ENCODE measurements at places on chromosomes 2 and 18. TPM values are rescaled to one million over a fixed set of nuclear protein-coding genes. Genes with fewer than 3 reads are reported as not detected.

The GKN1 gene
- not detected for total RNA-seq

DNA sequence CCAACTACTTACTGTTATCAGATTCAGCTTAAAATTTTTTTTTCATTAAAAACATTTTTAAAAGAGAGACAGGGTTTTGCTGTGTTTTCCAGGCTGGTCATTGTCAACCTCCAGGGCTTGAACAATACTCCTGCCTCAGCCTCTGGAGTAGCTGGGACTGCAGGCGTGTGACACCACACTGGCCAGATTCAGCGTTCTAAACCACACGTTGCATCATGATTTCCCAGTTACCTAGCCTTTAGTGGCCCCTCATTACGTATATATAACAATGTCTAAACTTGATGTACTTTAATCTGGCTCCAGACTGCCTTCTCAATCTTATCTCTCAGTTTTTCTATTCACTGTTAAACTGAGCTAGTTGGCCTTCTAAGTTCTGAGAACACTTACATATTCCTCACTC is 89.6 kb downstream of the COMMD1 start:
- DNase-seq = no peak

DNA sequence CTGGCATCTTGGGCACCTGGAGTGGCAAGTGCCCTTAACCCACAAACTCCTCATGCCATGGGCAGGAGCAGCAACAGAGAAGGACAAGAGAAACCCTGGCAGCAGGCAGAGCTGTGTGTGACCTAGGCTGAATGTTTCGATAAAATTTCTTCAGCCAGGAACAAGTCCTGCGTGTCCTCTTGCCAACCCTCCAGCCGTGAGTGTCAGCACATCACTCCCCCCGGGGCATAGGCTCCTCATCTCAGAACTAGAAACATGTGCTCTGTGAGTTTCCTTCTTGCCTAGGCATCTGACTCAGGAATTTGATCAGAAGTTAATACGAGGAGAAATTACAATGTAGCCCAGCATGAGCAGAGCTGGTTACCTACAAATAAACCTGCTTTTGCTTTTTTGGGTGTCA is 2.2 kb downstream of the ABCG8 start:
- no peak for DNase-seq

GRCh38 chr18:36831139-36831538 is 2.2 kb downstream of the KIAA1328 start:
- no peak for DNase-seq

The COL5A2 gene
- total RNA-seq = 4.4 TPM

- no peak for DNase-seq
Observed at GRCh38 chr2:215161301-215161829, 22.9 kb upstream of the ABCA12 start.

DNA sequence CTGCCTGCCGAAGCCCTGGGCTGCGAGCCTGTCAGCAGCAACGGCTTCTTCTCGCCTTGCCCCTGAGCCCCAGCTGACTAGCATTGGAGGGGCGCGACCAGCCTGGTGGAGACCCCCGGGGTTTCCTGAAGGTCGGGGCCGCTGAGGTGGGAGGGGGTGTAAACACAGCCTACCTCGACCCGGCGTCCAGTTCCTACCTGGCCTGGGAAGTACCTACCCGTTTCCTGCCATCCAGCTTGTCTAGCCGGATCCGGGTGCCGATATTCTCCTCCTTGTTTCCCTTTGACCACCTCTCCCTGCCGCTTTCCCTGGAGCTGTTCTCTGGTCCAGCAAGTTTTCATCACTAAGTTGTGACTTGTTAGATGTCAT is 511 bp downstream of the MOB4 start:
- DNase-seq = no peak

- DNase-seq = no peak
Observed at GRCh38 chr18:43574974-43575373, 297.7 kb upstream of the SYT4 start.

GRCh38 chr2:160252900-160253299 is 52.8 kb upstream of the ITGB6 start:
- DNase-seq = no peak

DNA sequence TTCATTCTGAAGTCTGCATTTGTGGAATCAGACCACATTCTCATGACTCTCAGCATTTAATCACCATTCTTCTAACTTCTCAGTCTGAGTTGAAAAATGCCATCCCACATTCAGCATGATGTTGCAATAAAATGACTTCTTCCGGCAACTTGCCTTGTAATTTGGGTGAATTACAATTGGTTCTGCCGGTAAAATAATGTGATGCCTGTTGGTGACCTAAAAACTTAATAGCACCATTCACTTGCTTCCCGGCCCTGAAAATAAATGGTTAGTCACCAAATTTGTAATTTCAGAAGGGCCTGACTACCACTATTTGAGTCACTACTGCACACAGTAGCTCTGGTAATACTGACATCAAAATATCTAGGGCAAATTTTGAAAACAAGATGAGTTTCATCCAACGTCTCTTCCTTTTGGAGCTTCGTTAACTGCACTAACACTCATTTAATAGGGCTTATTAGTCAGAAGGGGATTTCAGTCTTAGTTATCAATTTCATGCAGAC is 637.1 kb upstream of the CHAC2 start:
- no peak for DNase-seq

- no peak for DNase-seq
Observed at GRCh38 chr2:66512626-66513025, 77.7 kb downstream of the MEIS1 start.

The IL1R2 gene
- 11.4 TPM for total RNA-seq

Measured in activated T-cell treated with anti-CD3 and anti-CD28 coated beads, Interleukin-2, amount 50 U/mL, for 4 hours (primary cell).